ENCODE measurements at places on chromosomes 2 and 18.

DNA sequence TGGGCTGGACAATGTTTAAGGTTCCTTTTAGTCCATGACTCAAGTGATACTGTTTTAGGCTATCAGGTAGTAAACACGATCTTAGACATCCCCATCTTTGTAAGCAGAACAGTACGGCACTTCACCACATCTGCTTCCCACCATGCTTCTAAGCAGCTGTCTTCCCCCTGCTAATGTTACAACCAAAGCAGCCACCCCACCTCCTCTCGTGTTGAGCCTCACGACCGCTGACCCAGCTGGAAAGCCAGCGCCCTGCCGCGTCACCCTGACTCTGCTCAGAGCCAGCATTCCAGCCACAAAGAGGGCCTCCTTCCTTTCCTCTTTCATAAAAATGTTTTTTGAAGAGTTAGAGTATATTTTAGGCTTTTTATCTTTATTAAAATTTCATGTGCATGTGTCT, 9.4 kb downstream of the MTERF4 start:
- peak; percentile 68 for DNase-seq

GRCh38 chr2:188068093-188068492, 223.6 kb upstream of the GULP1 start:
- DNase-seq: peak; percentile 28

DNA sequence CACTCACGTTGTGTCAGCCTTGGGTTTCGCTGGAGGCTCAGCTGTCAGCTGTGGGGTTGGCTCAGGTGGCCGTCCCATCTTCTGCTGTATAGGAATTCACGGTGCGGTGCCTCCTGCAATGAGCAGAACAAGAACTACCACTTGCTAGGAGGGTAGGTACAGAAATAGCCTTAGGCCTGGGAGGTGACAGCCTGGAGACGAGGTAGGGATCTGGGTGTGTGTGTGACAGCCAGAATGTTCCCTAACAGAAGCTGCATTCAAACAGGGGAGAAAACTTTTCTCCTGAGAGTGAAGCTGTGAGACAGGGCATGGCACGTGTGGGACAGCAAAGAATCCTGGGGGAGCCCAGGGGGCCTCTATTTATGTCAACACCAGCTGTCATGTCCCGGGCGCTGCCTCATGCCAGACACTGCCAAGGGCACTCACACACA, 8.4 kb upstream of the MAL start:
- no peak for DNase-seq

DNA sequence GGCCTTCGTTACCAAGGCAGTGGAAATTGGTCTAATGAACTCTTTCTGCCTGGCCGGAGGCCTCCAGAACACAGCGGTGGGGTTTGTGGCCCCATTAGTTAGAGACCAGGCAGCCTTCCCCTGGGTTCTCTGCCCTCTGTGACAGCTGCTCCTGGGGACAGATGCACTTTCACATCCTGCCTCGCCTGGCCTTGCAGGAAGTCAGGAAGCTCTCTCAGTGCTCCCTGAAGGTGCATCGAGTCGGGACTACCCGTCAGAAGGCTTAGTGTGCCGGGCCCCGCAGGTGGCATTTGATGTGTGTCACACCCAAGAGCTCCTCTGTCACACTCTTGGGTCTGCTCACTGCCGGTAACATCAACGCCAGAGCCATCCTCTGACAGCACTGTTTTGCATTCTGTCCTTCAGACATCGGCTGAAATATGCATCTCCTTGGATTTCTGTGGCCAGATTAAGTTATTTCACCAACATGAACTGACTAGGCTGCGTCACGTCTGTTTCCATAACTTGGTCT, 158.3 kb downstream of the LDLRAD4 start:
- DNase-seq: no peak

- DNase-seq: no peak
Observed at GRCh38 chr2:40173276-40173675, 278.6 kb downstream of the SLC8A1 start.

DNA sequence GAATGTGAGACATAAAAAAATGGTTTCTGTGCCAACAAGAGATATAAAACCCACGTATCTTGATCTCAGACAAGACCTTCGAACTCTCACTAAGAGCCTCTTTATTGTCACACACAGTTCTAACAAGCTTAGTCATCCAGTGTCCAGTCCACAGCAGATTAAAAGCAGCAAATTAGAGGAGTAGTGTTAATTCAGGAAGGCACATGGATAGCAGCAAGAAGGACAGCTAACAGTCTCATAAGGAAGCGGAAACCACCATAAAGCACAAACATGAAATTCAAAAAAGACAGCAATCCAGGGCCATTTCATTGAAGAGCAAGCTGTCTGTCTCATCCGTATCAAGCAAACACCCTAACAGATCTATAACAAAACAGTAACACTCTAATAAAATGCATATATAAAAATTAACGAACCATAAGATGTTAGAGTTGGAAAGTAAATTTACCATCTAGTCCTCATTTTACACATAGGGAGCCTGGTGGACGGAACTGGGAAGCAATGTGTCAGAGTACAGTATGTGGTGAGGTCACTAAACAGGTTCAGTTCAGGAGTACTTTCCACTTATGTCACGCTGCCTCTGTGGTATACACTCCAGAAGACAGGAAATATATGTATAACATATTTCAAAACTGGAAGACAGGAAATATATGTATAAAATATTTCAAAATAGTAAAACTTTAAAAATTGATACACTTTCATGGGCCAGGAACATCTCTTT, 18.3 kb downstream of the AAK1 start:
- DNase-seq: peak; percentile 39

- DNase-seq: no peak
Observed at GRCh38 chr2:28710545-28710944, 41.1 kb upstream of the PPP1CB start.

DNA sequence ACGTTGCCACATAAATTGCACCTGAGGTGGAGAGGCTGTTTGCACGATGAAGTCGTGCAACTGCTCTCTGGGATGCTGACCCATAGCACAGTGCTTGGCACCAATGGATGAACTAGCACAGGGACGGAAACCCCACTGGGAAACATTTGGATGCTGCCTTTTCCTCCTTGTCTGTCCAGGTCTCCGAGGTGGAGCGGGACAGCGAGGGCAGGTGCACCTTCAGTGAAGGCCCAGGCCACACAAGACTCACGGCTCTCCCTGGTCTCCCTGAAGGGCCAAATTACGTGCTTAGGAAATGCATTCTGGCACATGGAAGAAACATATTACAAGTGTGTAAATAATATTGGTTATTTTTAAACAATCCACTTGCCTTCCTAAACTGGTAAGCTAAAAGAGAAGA, 70.3 kb downstream of the TPO start:
- no peak for DNase-seq

GRCh38 chr18:72128649-72129048, 415.5 kb downstream of the CBLN2 start:
- DNase-seq: peak; percentile 22

DNA sequence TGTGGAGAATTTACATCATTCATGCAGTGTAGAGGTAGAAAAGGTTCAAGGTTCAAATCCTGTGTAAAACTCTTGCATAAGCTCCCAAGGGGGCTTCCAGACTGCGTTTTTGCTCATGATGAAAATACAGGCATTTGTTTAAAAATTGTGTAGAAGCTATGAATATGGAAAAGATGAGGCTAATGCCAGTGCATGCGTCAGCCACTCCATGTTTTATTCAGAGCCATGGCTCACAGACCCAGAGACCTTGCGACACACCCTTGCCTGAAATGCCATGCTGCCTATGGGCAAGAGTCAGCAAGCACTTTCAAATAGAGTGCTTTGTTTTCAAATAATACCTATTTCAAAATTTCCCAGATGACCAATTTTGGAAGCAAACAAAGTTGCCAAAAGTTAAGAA, 262.3 kb downstream of the TRIB2 start:
- no peak for DNase-seq

GRCh38 chr2:11652553-11652952, 17.4 kb downstream of the NTSR2 start:
- DNase-seq: no peak

GRCh38 chr2:177772529-177772928, 300.0 kb downstream of the PDE11A start:
- DNase-seq: peak; percentile 74

Measured in DMS53 (cell line).